Mesendoderm (in vitro differentiated cells): ENCODE measurements at places on chromosomes 1 and 21.

DNA sequence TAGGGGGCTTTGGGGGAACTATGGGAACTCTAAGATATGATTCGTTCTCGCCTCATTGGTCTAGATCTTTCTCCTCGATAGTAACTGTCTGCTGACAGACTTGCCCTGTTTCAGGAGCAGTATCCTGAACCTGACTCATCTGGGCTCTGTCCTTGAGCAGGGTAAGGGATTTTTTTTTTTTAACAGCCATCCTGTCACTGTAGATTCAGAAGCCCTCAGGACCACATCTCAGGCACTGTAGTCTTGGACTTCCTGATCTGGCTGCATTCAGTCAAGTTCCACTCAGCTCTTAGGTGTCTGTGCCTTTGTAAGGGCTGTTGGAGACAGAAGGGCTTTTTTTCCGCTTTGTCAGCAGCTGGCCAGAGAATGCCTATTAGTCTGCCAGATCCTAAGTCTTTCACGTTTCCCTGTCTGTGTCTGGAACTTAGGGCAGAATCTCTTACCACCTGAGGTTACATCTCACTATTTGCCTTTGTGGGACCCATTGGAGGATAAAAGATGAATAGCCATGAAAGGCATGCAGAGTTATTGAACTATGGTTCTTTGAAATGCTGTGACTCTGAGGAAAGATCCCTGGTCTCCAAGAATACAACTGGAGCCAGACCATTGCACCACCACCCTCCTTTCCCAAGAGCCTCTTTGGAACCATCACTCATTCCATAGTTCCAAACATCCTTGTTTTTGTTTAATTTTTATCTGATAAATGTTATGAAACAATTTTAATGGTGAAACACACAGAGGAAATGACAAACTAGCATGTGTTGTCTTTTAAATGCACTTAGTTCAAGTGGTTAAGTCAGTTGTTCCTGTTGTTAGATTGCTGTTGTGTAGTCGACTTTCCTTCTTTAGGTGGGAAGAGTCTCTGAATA, 49.7 kb upstream of the MACF1 start:
- peak; percentile 80 for DNase-seq

GRCh38 chr1:175494011-175494554, 249.3 kb downstream of the TNR start:
- no peak for DNase-seq

DNA sequence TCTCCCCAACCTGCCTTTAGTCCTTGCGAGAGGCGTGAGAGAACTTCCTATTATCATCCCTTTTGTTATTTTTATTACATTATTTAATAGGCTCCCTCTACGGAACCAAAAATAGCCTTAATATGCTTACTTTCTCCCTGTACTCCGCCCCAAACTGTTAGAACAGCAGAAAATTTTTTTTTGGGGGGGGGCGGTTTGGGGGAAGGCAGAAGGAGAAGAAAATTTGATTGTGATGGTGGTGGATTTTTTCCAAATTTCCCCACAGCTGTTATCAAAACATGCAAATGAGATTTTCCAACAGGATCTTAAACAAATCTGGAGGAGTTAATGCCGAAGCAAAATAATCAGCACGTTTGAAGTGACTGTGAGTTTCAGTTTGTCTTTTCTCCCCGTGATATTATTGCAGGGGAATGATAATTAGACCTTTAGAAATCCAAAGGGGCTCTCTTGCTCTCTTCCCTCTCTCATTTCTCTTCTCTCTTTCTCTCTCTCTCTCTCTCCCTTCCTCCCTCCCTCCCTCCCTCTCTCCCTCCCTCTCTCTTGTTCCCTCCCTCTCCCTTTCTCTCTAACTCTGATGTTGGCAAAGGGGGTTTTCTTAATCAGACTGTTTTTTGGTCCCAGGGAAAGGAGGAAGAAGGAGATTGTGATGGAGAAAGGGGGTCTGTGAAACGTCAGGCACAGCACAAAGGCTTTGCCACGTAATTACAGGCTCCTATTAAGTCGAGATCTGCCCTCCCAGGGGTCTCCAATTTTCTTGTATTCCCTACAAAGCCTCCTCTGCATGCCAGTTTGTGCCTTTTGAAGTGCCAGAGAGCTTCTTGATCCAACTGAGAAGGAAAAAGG, 1.1 kb upstream of the PRRX1 start:
- DNase-seq: peak; percentile 26

- DNase-seq: no peak
Measured at GRCh38 chr1:15902882-15903281, 55.4 kb downstream of the SPEN start.

- no peak for DNase-seq
Measured at GRCh38 chr1:228370439-228370940, 36.1 kb downstream of the TRIM11 start.

DNA sequence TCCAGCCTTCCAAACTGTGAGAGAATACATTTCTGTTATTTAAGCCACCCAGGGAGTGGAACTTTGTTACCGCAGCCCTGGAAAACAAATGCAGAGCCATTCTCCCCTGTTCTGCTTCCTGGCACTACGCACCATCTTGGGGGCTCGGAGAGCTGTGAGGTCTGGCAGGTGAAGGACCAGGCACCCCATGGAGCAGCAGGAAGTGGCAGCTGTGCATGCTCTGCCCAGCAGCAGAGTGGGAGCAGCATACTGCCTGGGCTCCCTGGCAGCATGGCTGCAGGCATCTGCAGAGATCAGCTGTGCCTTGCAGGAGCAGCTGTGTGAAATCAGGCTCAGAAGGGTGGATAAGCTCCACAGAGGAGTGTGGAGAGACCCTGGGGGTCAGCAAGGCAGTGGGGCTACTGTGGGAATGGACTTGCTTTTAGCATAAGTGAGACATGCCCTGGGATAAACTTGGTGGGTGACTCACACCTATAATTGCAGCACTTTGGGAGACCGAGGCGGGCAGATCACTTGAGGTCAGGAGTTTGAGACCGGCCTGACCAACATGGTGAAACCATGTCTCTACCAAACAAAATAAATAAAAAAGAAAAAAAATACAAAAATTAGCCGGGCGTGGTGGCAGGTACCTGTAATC, 17.7 kb upstream of the ZSCAN20 start:
- DNase-seq: peak; percentile 29

DNA sequence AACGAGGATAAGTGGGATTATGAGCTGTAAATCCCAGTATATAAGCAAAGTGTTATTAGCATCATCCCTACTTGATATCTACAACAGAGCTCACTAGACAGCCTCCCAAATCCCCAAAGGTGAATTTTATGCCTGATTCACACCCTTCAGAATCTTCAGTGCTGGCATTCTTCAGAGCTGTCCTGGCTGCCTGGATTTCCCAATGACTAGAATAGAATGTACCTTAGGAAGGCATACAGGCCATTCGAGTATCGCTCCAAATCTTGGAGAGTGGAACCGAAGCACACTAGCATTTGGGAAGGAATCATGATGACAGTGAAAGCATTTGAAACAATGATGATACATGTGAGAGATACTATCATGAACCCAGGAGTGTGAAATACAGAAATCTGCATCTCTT, 22.3 kb downstream of the ZBTB40 start:
- DNase-seq: no peak

DNA sequence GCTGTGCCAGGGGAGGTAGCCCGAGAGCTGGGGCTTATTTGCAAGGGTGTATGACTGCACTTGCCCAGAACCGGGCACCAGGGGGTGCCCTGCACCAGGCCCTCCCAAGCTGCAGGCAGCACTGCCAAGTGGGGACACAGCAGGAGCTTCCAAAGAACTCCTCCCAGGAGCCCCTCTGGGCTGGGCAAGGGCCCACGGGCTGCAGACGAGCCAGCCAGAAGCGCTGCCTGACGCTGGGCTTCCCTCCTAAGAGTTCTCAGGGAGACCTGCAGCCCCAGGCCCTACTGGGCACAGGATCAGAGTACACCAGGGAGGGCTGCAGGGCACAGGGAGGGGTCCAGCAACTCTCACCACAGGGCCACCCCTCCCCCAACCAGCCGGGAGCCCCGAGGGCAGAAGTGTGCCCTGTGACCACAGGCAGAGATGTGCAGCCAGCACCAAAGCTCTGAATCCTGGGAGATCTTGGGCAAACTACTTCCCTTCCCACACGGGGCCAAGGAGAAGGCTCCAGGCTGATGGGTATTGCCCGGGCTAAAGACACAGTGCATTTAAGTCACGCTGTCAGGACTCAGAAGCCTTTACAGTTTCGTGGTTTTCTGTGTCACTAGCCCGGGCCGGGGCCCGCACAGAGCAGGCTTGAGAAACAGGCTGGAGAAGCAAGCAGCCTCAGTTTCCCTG, 63.4 kb downstream of the KCNAB2 start:
- DNase-seq: peak; percentile 55

DNA sequence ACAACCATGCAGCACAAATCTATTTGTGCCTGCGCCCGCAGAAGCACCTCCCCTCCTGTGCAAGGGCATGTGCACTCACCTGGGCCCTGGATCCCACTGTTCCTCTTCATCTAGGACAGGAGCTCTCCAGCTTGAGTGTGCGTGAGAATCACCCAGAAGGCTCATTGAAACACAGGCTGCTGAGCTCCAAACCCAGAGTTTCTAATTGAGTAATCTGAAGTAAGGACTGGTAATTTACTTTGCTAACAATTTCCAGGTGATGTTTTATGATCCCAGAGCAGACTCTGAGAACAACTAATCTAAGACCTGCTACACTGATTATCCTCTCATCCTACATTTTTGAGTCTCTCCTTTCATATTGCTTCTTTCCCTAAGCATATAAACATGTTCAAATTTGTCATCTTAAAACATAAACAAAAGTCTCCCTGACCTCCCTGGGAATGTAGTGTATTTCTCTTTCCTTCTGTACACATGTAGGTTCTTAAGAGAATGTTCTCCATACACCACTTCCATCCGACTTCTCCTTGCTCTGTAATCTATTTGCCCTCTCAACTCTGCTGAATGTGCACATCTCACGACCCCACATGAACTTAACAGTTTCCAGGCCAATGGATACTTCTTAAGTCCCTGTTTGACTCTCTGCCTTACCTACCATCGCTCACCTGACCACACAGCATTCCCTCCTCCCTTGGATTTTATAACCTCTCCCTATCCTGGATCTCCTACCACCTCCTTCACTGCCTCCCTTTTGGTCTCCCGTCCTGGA, 522.5 kb downstream of the SMYD3 start:
- DNase-seq: no peak

DNA sequence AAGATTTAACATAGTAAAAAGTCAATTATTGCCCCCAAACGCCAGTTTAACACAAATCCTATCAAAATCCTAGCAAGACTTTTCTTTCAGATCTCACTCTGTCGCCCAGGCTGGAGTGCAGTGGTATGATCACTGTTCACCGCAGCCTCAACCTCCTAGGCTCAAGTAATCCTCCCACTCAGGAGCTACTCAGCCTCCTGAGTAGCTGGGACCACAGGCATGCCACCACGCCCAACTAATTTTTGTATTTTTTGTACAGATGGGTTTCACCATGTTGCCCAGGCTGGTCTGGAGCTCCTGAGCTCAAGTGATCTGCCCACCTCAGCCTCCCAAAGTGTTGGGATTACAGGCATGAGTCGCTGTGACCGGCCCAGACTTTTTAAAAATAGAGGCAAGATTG, 4.8 kb downstream of the SNIP1 start:
- DNase-seq: no peak

DNA sequence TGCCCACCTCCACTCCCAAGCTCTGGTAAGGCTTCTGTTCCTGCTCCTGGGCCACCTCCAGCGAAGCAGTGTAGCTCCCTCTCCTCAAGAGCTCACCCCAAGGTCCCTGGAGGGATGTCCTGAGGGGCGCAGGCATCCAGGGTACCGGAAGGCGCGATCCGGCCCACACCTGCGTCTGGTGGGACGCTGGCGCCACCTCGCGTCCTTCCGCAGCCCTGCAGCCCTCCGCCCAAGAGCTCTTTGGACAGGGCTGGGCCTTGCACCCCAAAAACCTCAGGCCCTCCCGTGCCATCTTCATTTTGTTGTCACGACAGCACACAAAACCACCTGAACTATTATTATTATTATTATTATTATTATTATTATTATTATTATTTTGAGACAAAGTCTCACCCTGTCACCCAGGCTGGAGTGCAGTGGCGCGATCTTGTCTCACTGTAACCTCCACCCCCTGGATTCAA, 49.2 kb upstream of the PAX7 start:
- DNase-seq: no peak

DNA sequence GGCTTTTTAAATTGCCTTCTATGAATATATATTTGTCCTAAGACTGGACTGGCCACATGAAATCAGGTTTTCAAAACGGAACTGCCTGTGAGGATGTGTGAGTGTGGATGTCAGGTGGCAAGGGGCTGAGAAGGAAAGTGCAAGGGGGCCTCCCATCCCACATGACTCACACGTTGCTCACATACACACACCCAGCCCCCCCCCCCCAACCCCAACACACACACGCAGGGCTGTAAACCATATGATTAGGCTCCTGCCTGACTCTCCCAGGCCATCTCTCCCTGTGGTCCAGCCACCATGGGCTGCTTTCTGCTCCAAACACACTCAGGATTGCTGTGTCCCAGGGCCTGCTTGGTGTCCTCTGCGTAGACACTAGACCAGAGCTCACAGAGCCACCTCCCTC, 22.4 kb downstream of the DEGS1 start:
- DNase-seq: no peak

GRCh38 chr1:57887964-57888491, 464.2 kb upstream of the DAB1 start:
- DNase-seq: no peak

GRCh38 chr1:13513895-13514546, at the start of gene LRRC38:
TSS of gene LRRC38 (minus strand) at chr1:13514003. CDS start at chr1:13513593, 410 bp downstream.
- DNase-seq: peak; percentile 56

DNA sequence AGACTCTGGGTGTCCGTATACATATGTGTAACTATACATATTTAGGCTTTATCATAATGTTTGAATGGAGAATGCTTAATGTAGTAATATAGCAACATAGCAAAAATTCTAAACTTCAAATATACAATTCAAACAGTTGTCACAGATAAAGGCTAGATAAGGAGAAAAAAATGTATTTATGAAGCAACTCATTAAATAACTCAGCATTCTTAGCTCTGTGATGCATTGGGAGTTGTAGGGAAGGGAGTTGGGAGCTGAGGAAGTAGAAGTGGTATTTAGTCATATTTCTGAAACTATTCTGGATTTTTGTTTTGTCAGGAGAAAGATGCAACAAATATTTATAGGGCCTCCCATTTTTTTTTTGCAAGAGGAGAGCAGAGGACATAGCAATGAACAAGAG, 197.8 kb downstream of the PBX1 start:
- DNase-seq: no peak

GRCh38 chr1:108049178-108049819, 84.3 kb upstream of the VAV3 start:
- DNase-seq: peak; percentile 72

DNA sequence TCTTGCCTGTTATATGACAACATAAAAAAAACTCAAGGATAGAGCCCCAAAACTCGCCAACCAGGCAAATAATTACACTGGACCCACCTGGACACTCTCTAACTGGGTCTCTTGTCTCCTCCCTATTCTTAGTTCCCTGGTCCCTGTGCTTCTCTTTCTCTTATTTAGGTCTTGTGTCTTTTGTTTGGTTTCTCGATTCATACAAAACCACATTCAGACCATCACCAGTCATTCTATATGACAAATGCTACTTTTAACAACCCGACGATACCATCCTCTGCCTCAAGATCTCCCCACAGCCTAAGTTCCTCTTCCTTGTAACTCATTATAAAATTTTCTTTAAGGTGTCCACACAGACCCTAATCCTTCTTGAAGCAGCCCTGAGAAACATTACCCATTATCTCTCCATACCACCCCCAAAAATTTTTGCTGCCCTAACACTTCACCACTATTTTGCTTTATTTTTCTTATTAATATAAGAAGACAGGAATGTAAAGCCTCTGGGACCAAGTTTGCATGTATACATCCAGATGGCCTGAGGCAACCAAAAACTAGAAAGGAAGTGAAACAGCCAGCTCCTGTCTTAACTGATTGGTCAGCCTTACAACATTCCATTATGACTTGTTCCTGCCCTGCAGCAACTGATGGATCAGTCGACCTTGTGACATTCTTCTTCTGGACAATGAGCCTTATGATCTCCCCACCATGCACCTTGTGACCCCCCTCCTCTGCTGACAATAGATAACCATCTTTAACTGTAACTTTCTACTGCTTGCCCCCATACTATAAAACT, 638.2 kb downstream of the AMY1C start:
- peak; percentile 52 for DNase-seq
